Chondrocyte (in vitro differentiated cells): ENCODE measurements at places on chromosomes 5 and 9. TPM values are rescaled to one million over a fixed set of nuclear protein-coding genes. Genes with fewer than 3 reads are reported as not detected.

- no peaks in the 10 kb centered on the region for H3K36me3 ChIP-seq
- DNase-seq: no peak
- no peak overlapping the region for H3K4me3 ChIP-seq
- H3K4me1 ChIP-seq: peaks cover 7% of the 10 kb centered on the region
- no peak overlapping the region for H3K27ac ChIP-seq
These were observed 146.9 kb downstream of the AUH start for GRCh38 chr9:91214867-91215266.

- no peaks in the 10 kb centered on the region for H3K27me3 ChIP-seq
- no peak overlapping the region for H3K27ac ChIP-seq
- no peak for DNase-seq
- H3K4me3 ChIP-seq: no peak overlapping the region
These were observed 82.5 kb upstream of the LMNB1 start for GRCh38 chr5:126694403-126694802.

- H3K4me3 ChIP-seq: peak within 1 kb of the TSS; percentile 92
- H3K27ac ChIP-seq: peak within 1 kb of the TSS; percentile 81
- peaks cover 8% of the 10 kb centered on the region for H3K27me3 ChIP-seq
- H3K36me3 ChIP-seq: no peaks in the 10 kb centered on the region
These were observed at the start of gene DIRAS2 for GRCh38 chr9:90642570-90643539. Gene DIRAS2, minus strand, starts transcription at chr9:90642824. Its CDS starts 28,997 bp downstream, at chr9:90613827.

- H3K36me3 ChIP-seq: no peaks in the 10 kb centered on the region
- H3K27ac ChIP-seq: no peak overlapping the region
- peaks cover 37% of the 10 kb centered on the region for H3K27me3 ChIP-seq
These were observed 53.1 kb upstream of the TYRP1 start for GRCh38 chr9:12640016-12640587.

COL27A1 gene
- 45.9 to 52.9 TPM (median 48.5 TPM) in 3 replicates for total RNA-seq

- H3K27me3 ChIP-seq: no peaks in the 10 kb centered on the region
- H3K36me3 ChIP-seq: no peaks in the 10 kb centered on the region
- peaks cover 44% of the 10 kb centered on the region for H3K4me1 ChIP-seq
- no peak overlapping the region for H3K4me3 ChIP-seq
These were observed 131.8 kb downstream of the TLE1 start for GRCh38 chr9:81557452-81558090.

HAND1 gene
- not detected in 3 replicates for total RNA-seq

- H3K36me3 ChIP-seq: no peaks in the 10 kb centered on the region
- no peak overlapping the region for H3K4me3 ChIP-seq
- no peak overlapping the region for H3K27ac ChIP-seq
- no peak for DNase-seq
These were observed 52.4 kb upstream of the CTXN3 start for GRCh38 chr5:127596501-127596900.

DNA sequence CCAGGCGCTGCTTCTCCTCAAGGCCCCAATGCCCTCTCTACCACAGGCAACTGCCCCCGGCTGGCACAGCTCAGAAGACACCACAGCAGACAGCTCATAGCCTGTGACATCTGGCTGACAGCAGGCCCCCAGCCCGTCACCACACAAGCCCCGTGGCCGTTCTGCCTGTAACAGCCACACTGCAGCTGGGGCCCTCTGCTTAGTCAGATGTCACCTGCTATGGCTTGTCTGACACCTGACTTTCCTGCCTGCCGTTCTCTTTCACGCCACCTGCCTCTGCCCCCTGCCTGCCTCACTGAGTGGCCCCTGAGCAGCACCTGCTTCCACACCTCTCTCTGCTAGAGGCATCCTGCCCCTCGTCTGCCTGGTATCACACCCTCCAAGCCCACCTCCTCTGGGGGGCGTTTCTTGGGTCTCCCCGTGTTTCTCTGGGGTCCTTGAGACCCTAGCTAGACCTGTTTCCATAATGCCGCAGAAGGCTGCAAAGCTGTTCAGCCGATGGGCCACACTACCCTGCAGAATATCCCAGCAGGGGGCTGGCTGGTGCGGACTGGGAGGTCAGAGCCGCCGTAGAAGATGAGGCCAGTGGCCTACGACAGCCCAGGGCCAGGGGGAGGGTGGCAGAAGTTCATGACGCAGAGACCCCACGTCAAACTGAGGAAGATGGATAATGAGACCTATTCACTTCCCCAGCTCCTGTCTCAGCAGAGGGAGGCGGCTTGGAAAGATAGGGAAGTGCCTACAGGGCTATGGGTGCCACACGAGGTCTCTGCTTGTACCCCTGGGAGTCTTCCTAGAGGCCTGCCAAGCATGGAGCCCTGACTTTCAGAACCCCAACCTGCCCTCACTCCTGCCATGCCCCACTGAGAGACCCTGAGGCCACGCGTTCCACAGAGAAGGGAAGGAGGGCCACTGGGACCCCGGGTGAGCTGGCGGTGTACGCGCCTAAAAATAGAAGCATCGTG, 95.1 kb downstream of the ZNF354C start:
- H3K27ac ChIP-seq: no peak overlapping the region
- peaks cover 6% of the 10 kb centered on the region for H3K36me3 ChIP-seq
- DNase-seq: peak; percentile 86

DNA sequence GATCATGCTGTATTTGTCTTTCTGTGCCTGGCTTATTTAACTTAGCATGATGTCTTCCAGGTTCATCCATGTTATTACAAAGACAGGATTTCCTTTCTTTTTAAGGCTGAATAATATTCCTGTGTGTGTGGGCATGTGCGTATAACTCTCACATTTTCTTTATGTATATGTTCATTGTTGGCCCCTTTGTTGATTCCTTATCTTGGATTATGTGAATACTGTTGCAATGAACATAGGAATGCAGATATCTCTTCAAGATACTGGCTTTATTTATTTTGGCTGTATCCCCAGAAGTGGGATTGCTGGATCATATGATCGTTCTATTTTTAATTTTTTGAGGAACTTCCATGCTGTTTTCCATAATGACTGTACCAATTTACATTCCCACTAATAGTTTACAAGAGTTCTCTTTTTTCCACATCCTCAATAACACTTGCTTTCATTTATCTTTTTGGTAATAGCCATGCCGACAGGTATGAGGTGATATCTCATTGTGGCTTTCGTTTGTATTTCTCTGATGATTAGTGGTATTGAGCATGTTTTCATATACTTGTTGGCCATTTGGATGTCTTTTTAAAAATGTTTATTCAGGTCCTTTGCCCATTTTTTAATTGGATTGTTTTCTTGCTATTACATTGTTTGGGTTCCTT, 38.0 kb downstream of the CREBRF start:
- no peaks in the 10 kb centered on the region for H3K27me3 ChIP-seq
- H3K4me1 ChIP-seq: peaks cover 20% of the 10 kb centered on the region
- peaks cover 10% of the 10 kb centered on the region for H3K36me3 ChIP-seq
- H3K27ac ChIP-seq: peak overlapping the region; percentile 66
- no peak for DNase-seq

TERT gene
- total RNA-seq: not detected in 3 replicates

PDLIM4 gene
- 55.1 to 97.8 TPM (median 59.2 TPM) in 3 replicates for total RNA-seq

GRCh38 chr9:131800366-131800765, 60.5 kb upstream of the RAPGEF1 start:
- peaks cover 74% of the 10 kb centered on the region for H3K27me3 ChIP-seq
- H3K27ac ChIP-seq: no peak overlapping the region
- no peak overlapping the region for H3K4me3 ChIP-seq
- no peaks in the 10 kb centered on the region for H3K4me1 ChIP-seq

DNA sequence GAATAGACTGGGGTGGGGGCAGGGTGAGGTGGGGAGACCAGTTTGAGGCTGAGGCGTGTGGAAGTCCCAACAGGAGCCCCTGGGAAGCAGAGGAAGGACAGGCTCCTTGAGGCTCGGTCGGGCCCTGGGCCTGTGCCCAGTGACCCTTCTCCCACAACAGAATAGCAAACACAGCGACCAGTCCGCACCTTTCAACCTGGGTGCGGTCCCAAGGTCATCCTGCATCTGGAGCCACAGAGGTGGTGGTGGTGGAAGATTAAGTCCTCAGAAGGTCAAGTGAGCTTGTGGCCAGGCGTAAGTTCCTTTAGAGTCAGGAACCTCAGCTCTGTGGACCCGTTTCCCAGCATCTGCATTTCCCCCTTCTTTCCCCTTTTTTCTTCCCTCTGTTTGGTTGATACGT, 26.0 kb upstream of the ARAP3 start:
- H3K27me3 ChIP-seq: peaks cover 15% of the 10 kb centered on the region
- no peak overlapping the region for H3K27ac ChIP-seq
- DNase-seq: no peak
- peaks cover 2% of the 10 kb centered on the region for H3K4me1 ChIP-seq
- H3K36me3 ChIP-seq: no peaks in the 10 kb centered on the region

GRCh38 chr9:72037571-72037970, 22.8 kb downstream of the C9orf57 start:
- H3K36me3 ChIP-seq: no peaks in the 10 kb centered on the region
- peaks cover 13% of the 10 kb centered on the region for H3K27me3 ChIP-seq
- peaks cover 9% of the 10 kb centered on the region for H3K4me1 ChIP-seq

- no peaks in the 10 kb centered on the region for H3K36me3 ChIP-seq
- H3K4me1 ChIP-seq: peaks cover 5% of the 10 kb centered on the region
- H3K27ac ChIP-seq: no peak overlapping the region
- DNase-seq: no peak
- H3K4me3 ChIP-seq: no peak overlapping the region
These were observed 59.8 kb upstream of the RXRA start for GRCh38 chr9:134266418-134266817.

CDX1 gene
- total RNA-seq: 0.44 to 0.57 TPM in 2 of 3 replicates, not detected in the other

DNA sequence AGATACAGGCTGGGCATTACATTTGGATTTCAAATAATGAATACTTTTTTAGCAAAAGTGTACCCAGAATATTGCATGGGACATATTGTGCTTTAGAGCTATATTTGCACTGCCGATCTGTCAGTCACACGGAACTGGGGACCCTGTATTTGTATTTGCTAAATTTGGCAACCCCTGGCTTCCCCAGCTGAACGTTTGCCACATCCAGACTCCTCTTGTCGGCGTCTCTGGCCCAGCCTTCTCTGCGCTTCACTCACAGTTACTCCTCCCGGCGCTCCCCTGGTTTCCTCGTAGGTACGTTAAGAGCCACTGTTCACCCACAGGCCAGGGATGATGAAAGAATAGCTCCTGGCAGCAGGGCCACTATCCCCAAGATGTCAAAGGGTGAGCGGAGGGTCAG, 58.7 kb downstream of the NSUN2 start:
- DNase-seq: no peak
- no peak overlapping the region for H3K4me3 ChIP-seq
- no peaks in the 10 kb centered on the region for H3K36me3 ChIP-seq
- peaks cover 36% of the 10 kb centered on the region for H3K27me3 ChIP-seq
- H3K27ac ChIP-seq: no peak overlapping the region

TAF11L6 gene
- total RNA-seq: not detected in 3 replicates

FOXD4L6 gene
- total RNA-seq: not detected in 3 replicates
